ENCODE measurements at places on chromosomes 3 and 15.

GRCh38 chr3:17573396-17573795 lies 169.0 kb downstream of the TBC1D5 start:
- DNase-seq = no peak

DNA sequence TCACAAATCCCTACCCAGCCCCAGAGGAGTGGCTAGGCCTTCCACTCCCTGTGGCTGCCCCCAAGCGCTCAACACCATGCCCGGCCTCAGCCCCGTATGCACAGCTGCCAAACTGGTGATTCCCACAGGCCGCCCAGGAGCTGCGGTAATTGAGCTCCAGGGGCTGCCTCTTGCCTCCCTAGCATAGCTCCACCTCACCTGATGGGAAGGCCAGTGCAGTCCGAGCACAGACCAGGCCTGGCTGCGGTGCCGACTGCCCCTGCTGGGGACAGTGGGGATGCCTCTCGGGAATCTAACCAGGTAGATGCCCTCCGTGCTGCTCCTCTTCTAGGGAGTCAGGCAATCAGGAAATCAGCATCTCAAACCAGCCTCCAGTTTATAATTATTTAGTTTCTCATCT lies 25.9 kb downstream of the SCN5A start:
- DNase-seq = no peak

DNA sequence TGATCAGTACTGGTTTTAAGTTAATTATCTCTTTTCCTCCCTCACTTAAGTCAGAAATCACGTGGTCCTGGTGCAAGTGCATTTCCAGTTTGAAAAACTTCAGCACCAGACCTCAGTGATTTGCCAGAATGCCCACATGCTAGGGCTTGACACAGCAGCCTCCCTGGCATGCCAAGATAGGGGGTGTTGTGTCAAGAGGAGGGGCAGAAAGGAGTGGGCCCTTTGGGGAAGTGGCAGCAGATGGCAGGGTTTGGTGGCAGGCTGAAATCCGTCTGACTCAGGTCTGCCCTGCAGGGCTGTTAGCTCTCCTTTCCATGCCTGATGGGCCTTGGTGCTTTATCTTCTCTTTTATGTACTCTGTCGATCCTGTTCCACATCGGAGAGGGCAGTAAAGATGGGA lies 23.4 kb downstream of the PXK start:
- DNase-seq = no peak

DNA sequence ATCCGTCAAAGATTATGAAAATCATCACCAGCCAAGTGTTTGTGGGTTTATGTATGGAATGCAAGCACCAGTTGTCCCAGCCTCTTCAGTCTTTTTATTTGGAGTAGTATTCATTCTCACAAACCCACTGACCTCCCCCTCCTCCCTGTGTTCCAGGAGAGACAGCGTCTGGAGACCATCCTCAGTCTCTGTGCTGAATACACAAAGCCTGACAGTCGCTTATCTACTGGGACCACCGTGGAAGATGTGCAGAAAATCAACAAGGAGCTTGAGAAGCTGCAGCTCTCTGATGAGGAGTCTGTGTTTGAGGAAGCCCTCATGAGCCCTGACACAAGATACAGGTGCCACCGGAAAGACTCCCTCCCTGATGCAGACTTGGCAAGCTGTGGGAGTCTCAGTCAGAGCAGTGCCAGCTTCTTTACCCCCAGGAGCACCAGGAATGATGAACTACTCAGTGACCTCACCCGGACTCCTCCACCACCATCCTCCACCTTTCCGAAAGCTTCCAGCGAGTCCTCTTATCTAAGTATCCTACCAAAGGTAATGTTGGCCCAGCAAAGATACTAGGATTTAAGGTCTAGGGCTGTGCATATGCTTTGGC lies 54.2 kb downstream of the PHLDB2 start:
- DNase-seq = no peak

DNA sequence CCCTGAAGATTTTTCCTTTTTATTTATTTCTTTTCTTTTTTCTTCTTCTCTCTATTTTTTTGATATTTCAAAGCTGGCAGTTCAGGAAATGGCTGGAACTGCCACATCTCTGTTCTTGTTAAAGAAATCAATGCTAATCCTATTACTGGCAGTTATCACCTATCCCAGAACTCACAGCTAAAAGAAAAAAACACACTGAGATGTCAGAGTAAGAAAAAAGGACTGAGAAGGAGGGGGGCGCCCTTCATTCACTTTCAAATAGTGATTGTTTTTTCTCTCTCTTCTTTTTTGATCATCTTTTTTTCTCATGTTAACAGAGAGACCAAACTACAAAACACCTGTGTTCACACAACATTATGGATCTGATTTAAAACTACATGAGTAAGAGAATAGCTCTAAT lies 337.1 kb downstream of the IL20RB start:
- DNase-seq = no peak

- DNase-seq = no peak
Measured at GRCh38 chr3:33768578-33769330, 29.7 kb upstream of the PDCD6IP start.

- DNase-seq = peak; percentile 94
Measured at GRCh38 chr3:172201136-172201869, 161.9 kb downstream of the FNDC3B start.

- no peak for DNase-seq
Measured at GRCh38 chr3:20668411-20668810, 482.4 kb upstream of the SGO1 start.

DNA sequence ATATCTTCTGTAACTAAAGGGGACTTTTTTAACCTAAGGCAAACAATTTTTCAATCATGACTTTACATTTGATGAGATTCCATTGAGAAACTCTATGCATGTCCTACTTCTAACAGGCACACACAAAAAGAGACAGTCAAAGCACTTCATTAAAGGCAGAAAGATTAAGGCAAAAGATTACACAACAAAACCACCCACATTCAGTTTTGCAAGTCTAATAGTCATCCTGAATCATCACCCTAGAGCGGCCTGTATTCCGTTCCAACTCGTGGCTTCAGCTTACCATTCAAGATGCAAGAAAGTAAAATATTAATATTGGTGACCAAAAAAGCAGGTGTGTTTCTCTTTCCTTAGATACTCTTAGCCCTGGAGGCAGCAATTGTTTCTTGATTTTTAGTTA lies 205.9 kb downstream of the P3H2 start:
- DNase-seq = no peak

GRCh38 chr3:21979706-21980105 lies 228.7 kb upstream of the ZNF385D start:
- DNase-seq = no peak

- no peak for DNase-seq
Measured at GRCh38 chr3:126937533-126937932, 45.4 kb upstream of the PLXNA1 start.

GRCh38 chr3:74722211-74722610 lies 107.8 kb upstream of the CNTN3 start:
- DNase-seq = no peak

DNA sequence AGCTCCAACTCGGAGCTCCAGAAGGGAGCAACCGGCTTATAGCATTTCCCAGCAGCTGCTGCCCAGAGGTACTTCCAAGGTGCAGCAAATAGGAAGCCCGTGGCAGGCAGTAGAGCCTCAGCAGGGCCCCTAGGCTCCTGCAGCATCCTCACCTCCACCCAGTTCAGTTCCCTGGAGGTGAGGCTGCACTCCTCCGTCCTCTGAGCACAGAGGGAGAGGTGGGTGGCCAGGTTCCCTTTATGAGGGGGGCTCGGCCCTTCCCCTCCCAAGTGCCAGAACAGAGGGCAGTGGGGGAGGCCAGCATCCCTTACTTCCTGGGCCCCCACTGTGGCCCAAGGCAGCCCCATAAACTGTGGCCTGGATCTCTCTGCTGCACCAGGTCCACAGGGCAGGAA lies 150.2 kb downstream of the ATP10A start:
- DNase-seq = no peak
